NCI-H1048 (cell line): ENCODE measurements at places on chromosomes 12 and 14.

DNA sequence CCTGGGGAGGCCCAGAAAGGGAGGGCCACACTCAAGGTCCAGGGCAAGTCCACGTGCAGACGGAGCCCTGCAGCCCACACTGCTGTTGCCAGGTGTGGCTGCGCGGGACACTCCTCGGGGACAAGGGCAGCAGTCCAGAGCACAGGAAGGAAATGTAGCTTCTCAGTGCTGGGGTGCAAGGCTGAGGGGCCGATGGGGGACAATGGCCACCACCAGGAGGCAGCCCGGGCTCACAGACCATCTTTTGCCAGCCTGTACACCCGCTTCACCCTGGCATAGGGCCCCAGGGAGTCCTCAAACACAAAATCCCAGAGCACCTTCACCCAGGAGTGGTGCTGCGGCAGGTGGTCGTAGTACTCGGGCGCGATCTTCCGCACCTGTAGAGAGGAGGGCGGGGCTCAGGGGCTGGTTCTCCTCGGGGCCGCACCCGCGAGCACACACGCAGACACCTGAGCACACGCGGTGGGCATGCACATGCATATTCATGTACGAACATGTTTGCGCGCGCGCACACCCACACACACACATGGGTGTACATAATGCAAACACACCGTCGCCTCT is 12.8 kb downstream of the DEGS2 start:
- no peak for DNase-seq

- DNase-seq: no peak
Measured at GRCh38 chr12:57836442-57837375, 9.8 kb downstream of the CTDSP2 start.

DNA sequence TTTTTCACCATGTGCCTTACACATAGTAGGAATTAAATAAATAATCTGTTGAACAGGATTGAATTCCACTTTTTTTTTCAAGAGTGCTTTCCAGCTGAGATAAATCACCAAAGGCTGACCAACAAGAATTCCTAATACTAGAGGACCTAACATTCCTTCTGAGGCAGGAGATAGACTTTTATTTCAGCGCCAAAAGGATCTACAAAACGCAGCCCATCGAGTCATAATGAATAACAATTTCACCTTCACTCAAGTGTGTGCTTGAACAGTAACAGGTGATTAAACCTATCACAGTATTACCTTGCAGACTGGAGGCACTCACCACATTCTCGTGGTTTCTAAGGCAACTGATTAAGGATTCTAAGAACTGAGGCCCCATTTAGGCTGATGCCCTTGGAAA is 224.3 kb upstream of the ATP2B1 start:
- DNase-seq: no peak

DNA sequence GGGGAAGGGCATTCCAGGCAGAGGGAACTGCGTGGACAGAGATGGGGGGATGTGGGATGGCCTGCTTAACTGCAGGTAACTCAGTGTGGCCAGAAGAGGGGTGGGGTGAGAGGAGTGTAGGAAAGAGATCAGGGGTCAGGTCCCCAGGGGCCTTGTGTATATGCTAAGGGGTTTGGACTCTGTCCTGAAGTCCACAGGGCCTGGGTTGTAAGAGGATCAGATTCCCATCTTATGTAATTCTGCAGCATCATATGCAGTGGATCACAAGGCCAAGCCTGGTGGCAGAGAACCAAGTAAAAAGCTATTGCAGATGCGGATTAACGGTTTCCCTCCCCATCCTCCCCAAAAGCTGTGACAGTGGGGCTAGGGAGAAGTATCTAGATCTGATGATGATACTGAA is 8.7 kb downstream of the TCTN1 start:
- no peak for DNase-seq

DNA sequence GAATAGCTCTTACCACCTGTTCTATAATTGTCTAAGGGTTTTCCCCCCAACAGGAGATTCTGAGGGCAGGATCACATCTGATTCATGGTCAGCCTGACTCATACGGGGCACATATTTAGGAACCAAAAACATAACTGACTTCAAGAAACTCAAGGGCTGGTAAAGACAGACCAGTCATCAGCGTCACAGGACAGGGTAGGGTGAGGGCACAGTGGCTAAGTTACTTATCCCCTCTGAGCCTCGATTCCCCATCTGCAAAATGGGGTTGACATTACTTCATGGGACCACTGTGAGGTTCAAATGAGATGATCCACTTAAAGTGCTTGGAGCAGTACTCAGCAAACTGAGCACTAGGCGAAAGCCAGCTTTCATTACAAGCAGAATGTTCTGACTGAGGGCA is 606 bp downstream of the CINP start:
- no peak for DNase-seq

- DNase-seq: no peak
Measured at GRCh38 chr12:6534945-6535696, 804 bp downstream of the GAPDH start.
